ENCODE measurements at places on chromosomes 2 and 18.

DNA sequence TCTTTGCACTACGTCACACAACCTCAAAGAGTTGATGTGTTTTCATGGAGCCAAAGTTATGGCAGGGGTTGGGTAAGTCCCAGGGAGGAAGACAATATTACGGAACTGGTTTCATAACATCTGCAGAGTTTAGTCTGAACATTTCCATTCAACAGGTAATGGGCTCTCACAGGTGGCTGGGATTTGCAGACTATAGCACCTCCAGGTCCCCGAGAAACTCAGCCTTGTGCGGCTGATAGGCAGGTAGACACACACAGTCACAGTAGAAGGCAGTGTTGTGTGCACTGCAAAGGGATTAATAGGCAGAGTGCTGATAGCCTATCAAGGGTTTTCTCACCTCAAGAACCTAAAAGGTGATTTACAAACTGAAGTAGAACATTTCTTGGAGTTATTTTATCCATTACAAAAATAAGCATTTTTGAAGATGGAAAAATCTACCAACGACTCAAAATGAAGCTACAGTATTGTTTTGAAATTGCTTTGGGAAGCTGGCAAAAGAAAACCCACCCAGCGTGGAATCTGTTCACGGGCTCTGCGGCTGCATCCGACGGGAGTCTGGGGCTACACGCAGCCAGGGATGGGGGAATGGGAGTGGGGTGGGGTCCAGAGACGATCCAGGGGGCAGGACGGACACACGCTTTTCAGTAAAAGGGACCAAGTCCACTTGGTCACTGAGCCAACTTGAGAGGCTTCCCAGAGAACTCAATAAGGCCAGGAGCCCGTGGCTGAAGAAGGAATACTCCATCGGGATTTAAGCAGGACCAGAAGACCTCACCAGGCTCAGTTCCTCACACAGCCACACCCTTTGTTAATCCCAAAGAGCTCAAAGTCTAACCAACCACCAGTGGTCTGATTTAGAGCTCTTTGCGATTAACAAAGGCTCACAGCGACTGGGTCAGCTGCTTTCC is 82.9 kb downstream of the CHRNA1 start:
- no peak for DNase-seq

DNA sequence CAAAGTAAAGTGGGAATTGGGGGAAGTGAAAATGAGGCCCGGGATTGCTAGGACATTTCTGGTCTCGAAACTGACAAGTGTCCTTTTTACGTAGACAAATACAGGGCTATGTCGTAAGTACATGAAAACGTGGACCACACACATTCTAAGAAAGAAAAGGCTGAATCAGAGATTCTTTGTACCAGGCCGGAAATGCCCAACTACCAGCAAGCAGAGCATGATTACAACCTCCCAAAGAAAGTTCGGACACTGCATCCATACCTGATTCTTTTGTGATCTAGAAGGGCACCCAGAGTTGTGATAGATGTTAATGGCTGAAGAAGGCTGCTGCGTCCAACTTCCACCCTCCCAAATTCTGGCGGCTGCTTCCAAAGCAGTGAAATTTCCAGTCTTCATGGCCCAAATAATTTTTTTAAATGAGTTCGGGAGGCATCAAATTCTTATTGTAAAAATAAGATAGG is 1.7 kb downstream of the RBMS1 start:
- peak; percentile 29 for DNase-seq

DNA sequence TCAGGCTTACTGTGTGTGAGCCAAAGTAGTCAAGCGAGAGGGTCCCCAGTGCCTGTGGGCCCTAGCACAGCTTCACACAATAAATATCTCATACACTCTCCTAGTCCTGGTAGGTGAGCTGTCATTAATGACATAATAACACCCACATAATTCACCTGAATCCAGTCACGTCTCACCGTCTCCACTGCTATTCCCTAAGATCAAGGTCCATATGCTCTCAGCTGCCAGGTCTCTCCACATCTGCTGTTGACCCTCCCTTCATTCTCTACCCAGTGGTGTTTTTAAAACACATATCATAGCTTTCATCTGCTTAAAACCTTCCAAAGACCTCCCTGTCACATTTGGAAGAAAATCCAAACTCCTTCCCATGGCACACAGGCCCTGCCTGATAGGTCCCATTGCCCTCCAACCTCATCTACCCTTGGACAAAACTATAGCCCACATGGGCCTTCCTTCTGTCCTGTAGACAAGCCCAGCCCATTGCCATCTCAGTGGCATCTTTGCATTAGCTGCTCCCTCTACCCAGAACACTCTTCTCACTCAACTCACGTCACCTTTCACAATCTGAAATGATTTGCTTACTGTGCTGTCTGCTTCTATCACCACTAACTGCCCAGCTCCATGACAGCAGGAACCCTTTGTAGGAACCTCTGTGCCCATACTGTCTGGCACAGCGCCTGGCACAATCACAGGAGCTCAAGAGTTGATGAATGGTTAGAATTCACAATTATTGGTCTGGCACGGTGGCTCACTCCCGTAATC is 7.5 kb downstream of the KCNG3 start:
- no peak for DNase-seq

- DNase-seq, result no peak
These were observed 276.8 kb upstream of the CHST9 start for GRCh38 chr18:27461957-27462356.

DNA sequence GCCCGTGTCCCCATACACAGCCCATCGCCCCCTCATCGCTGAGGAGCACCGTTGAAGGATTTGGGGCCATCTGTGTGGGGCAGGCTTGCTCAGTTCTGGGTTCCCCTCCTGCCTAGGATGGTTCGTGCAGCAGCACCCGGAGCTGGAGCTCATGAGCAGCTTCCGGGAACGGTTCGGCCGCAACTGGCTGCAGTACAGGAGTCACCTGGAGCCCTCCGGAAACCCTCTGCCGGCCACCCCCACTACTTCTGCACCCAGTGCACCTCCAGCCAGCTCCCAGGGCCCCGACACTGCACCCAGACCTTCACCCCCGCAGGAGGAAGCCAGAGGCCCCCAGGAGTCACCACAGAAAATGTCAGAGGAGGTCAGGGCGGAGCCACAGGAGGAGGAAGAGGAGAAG is 10.3 kb downstream of the STK11IP start:
- no peak for DNase-seq

GRCh38 chr2:63696496-63696895 is 107.7 kb downstream of the MDH1 start:
- DNase-seq, result no peak

DNA sequence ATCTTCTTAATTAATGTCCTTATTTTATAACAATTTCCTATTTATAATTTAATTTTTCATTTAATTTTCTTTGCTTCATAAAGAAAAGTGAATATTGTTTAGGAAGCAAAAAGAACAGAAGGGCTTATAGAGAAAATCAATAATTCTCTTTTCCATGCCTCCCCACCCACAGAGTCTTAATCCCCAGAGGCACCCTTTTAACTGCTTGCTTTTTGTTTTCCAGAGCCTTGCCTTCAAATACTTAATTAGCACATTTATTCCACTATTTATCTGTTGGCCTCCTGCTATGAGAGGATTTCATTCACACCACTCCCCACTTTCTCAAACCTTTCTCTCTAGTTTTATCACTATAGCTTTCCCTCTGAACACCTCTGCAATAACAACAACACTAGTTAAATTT is 373.6 kb downstream of the MBD2 start:
- no peak for DNase-seq

GRCh38 chr2:77521548-77521891 is 656 bp downstream of the LRRTM4 start:
- DNase-seq, result no peak

Measured in stimulated activated naive CD4-positive, alpha-beta T cell (primary cell).